ENCODE measurements at places on chromosomes 7 and 10. TPM values are rescaled to one million over a fixed set of nuclear protein-coding genes. Genes with fewer than 3 reads are reported as not detected.

DNA sequence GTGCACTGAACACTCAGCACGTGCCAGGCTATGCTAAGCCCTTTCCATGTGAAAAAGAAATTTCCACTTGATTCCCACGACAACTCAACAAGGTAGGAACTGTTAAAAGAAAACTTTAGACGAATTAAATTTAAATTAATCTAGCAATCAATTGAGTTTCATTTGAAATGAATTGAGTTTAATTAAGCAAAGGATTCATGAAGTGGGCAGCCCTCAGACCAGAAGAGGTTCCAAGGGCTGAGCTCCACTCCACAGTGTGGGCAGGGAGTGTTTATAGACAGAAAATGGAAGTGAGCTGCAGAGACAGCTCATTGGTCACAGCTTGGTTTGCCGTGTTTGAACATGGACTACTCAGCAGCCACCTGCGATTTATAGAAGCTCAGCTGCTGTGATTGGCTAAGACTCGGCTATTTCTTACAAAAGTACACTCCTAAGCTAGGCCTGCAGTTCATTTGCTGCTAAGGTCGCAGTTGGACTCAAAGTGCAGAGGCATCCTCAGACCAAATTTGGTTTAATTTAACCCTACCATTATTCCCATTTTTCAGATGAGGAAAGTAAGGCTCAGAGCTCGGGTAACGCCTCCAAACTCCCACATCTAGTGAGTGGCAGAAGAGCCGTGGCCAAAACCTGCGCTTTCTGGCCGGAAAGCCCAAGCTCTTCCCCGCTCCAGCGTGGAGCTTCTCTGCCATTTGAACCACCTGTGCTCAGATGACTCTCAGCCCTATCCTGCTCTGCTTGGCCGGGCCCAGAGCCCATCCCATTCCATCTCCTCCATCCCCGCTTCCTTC is 24.9 kb downstream of the CALML3 start:
- no peak overlapping the region for H3K27ac ChIP-seq
- no peaks in the 10 kb centered on the region for H3K36me3 ChIP-seq
- peaks cover 4% of the 10 kb centered on the region for H3K27me3 ChIP-seq
- H3K4me1 ChIP-seq: peaks cover 10% of the 10 kb centered on the region
- DNase-seq: no peak

DNA sequence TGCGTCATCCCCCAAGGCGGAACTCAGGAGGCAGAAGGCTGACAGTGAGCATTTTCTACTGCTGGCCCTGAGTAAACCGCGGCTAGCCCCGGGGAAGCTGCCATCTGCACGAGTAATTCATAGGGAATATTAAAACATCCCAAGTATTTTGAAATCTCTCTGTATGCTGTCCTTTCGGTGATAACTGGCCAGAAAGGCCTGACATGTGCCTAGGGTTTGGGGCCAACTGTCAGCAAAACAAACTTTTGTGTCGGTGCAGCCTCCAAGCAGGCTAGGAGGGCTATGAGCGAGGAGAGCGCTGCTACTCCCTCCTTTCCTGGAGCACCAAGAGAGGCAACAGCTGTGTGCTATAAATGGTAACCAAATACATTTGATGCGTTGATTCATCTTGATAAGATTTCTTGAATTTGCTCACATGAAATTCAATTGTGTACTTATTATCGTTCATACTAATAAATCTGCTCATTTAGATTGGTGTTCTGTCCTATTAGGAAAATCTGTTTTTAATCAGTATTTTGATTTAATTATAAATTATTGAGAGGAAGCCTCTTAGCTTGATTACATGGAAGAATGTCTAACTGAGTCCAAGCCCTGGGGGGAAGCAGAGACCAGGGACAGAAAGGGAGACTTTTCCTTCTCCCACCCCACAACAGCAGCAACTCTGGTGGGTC is 124.4 kb upstream of the NPS start:
- no peaks in the 10 kb centered on the region for H3K27me3 ChIP-seq
- no peak overlapping the region for H3K27ac ChIP-seq
- H3K4me1 ChIP-seq: no peaks in the 10 kb centered on the region
- no peak for DNase-seq
- no peaks in the 10 kb centered on the region for H3K36me3 ChIP-seq
- no peak overlapping the region for H3K4me3 ChIP-seq

GRCh38 chr7:123492485-123492884 is 41.9 kb downstream of the IQUB start:
- peaks cover 2% of the 10 kb centered on the region for H3K4me1 ChIP-seq
- H3K27me3 ChIP-seq: peaks cover 8% of the 10 kb centered on the region
- no peaks in the 10 kb centered on the region for H3K36me3 ChIP-seq
- no peak overlapping the region for H3K27ac ChIP-seq
- no peak for DNase-seq
- no peak overlapping the region for H3K4me3 ChIP-seq

- H3K27me3 ChIP-seq: no peaks in the 10 kb centered on the region
- no peak overlapping the region for H3K27ac ChIP-seq
- H3K4me3 ChIP-seq: no peak overlapping the region
Observed at GRCh38 chr10:89263091-89263490, 11.5 kb upstream of the LIPA start.

DNA sequence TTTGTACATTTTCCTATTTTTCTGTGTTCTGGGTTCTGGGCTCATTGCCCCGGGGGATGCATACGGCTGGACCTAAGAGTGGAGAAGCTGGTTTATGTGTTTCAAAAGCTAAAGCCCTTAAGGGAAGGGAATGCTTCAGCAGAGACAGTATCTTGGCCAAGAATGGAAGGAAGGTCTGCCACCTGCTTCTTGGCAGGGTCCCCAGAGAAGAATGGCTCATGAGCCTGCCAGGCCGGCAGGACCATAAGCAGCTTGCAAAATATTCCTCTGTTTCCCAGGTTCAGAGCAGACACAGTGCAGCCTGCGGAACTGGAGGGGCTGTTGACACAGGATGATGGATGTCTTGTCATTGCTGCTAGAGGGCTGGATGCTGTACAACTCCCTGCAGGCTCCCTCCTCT is 7.8 kb upstream of the ABHD11 start:
- H3K4me3 ChIP-seq: no peak overlapping the region
- no peak overlapping the region for H3K27ac ChIP-seq
- peaks cover 3% of the 10 kb centered on the region for H3K27me3 ChIP-seq
- no peaks in the 10 kb centered on the region for H3K36me3 ChIP-seq
- H3K4me1 ChIP-seq: peaks cover 4% of the 10 kb centered on the region

Gene HECW1
- not detected for total RNA-seq

DNA sequence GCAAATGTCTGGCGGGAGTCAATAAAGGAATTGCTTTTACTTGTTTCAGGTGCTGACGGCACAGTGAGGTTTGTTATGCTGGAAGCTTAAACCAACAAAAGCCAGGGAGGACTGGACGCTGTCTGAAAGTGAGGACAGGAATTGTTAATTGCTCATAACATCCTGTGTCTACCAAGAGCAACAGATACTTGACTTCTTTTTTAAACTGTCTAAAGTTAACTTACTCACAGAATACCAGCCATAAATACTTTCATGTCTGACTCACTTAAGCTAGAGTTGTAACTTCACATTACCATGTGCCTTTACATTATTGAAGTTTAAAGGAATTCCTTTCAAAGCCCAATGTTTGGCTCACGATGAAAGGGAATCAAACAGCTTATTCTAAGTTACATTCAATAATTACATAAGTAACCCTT is 252.7 kb upstream of the SHH start:
- no peak for DNase-seq
- H3K36me3 ChIP-seq: no peaks in the 10 kb centered on the region
- H3K27me3 ChIP-seq: no peaks in the 10 kb centered on the region
- no peak overlapping the region for H3K27ac ChIP-seq
- no peaks in the 10 kb centered on the region for H3K4me1 ChIP-seq

DNA sequence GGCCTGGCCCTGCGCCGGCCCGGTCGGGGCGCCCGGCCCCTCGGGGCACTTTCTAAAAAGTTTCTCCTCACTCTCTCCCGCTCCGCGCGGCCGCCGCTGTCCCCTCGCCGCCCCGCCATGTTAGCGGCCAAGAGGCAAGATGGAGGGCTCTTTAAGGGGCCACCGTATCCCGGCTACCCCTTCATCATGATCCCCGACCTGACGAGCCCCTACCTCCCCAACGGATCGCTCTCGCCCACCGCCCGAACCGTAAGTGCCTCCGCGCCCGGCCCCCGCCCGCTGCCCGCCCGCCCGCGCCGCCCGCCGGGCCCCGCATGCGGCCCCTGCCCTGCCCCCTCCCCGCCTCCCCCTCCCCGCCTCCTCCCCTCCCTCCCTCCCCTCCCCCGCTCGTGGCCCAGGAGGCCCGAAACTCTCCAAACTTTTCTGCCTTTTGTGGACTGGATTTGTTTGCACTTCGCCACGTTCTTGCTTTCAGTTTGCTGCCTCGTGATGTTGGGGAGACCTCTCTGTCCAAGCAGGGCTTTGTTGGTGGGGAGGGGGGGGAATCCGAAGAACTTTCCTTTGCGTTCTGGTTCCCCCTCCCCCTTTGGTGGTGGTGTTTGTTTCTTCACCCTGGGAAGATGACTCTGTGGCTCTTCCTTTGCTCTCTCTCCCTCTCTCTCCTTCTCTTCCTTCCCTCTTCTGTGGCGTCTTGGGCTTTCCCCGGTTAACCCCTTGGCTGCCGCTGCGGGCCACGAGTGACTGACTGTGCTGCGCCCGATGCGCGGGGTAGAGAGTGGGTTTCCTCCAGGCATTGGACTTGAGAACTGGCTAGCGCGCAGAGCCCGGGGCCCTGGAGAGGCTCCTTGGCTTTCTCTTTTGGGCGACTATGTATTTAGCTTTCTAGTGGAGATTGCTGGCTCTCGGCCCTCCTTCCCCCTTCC is 1.6 kb downstream of the TCF7L2 start:
- DNase-seq: peak; percentile 24
- no peak overlapping the region for H3K27ac ChIP-seq
- H3K4me3 ChIP-seq: peak overlapping the region; percentile 90
- no peaks in the 10 kb centered on the region for H3K36me3 ChIP-seq
- H3K27me3 ChIP-seq: peaks cover 56% of the 10 kb centered on the region

- H3K27me3 ChIP-seq: no peaks in the 10 kb centered on the region
- DNase-seq: no peak
- H3K36me3 ChIP-seq: no peaks in the 10 kb centered on the region
- no peak overlapping the region for H3K27ac ChIP-seq
- H3K4me3 ChIP-seq: no peak overlapping the region
- H3K4me1 ChIP-seq: no peaks in the 10 kb centered on the region
Observed at GRCh38 chr10:18321371-18321770, 181.1 kb downstream of the CACNB2 start.

GRCh38 chr10:70499836-70500167 is 21.2 kb downstream of the PALD1 start:
- no peaks in the 10 kb centered on the region for H3K27me3 ChIP-seq
- H3K4me1 ChIP-seq: peaks cover 47% of the 10 kb centered on the region
- DNase-seq: no peak
- H3K4me3 ChIP-seq: no peak overlapping the region

GRCh38 chr7:26618898-26619297 is 245.5 kb downstream of the SKAP2 start:
- H3K36me3 ChIP-seq: peaks cover 3% of the 10 kb centered on the region
- no peaks in the 10 kb centered on the region for H3K4me1 ChIP-seq
- H3K4me3 ChIP-seq: no peak overlapping the region
- no peaks in the 10 kb centered on the region for H3K27me3 ChIP-seq

GRCh38 chr10:47060356-47060755 is 149.1 kb downstream of the PTPN20 start:
- no peak overlapping the region for H3K4me3 ChIP-seq
- no peak for DNase-seq
- no peaks in the 10 kb centered on the region for H3K36me3 ChIP-seq
- H3K27me3 ChIP-seq: no peaks in the 10 kb centered on the region
- no peaks in the 10 kb centered on the region for H3K4me1 ChIP-seq

GRCh38 chr7:6316226-6316625 is 43.8 kb upstream of the CYTH3 start:
- no peak overlapping the region for H3K27ac ChIP-seq
- H3K4me3 ChIP-seq: no peak overlapping the region
- no peaks in the 10 kb centered on the region for H3K27me3 ChIP-seq
- peaks cover 8% of the 10 kb centered on the region for H3K4me1 ChIP-seq

- no peak overlapping the region for H3K27ac ChIP-seq
- H3K4me1 ChIP-seq: no peaks in the 10 kb centered on the region
- DNase-seq: no peak
- no peak overlapping the region for H3K4me3 ChIP-seq
- no peaks in the 10 kb centered on the region for H3K36me3 ChIP-seq
Observed at GRCh38 chr7:13920053-13920697, 69.3 kb downstream of the ETV1 start.

Gene LAMB1
- total RNA-seq: not detected

Gene ADIRF
- 7.9 TPM for total RNA-seq

GRCh38 chr7:140276001-140276400 is 99.2 kb upstream of the KDM7A start:
- peaks cover 5% of the 10 kb centered on the region for H3K27me3 ChIP-seq
- H3K4me3 ChIP-seq: no peak overlapping the region
- no peaks in the 10 kb centered on the region for H3K4me1 ChIP-seq
- H3K36me3 ChIP-seq: no peaks in the 10 kb centered on the region

DNA sequence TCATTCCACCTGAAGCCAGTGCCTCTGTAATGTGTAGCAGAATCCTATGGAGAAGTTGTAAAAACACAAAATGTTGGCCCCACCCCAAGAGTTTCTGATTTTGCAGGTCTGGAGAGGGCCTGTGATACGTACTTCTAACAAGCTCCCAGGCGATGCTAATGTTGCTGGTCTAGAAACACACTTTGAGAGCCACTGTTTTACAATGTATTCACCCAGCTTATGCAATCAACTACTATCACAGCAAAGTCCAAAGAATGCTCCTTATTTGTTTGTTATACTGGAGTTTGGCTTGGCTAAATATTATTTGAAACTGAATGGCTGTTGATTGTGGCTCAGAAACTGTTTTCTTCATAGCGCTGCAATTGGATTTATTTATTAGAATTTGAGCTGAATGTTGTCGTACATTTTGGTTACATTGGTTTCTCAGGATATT is 44.3 kb downstream of the DNAJB9 start:
- H3K4me1 ChIP-seq: no peaks in the 10 kb centered on the region
- H3K27me3 ChIP-seq: peaks cover 2% of the 10 kb centered on the region
- no peak for DNase-seq
- H3K4me3 ChIP-seq: no peak overlapping the region
- H3K36me3 ChIP-seq: no peaks in the 10 kb centered on the region

- no peak overlapping the region for H3K27ac ChIP-seq
- no peaks in the 10 kb centered on the region for H3K4me1 ChIP-seq
- H3K36me3 ChIP-seq: no peaks in the 10 kb centered on the region
- peaks cover 2% of the 10 kb centered on the region for H3K27me3 ChIP-seq
- no peak for DNase-seq
Observed at GRCh38 chr10:76032700-76033039, 601.2 kb downstream of the LRMDA start.

Gene MMD2
- not detected for total RNA-seq

- H3K4me1 ChIP-seq: no peaks in the 10 kb centered on the region
- no peaks in the 10 kb centered on the region for H3K36me3 ChIP-seq
- no peaks in the 10 kb centered on the region for H3K27me3 ChIP-seq
Observed at GRCh38 chr7:88387368-88387767, 80.7 kb upstream of the STEAP4 start.

Gene FAM25G
- not detected for total RNA-seq

Gene ATP6V0E2
- total RNA-seq: 10.4 TPM

Gene LEP
- total RNA-seq: not detected

Data from activated B cell treated with CpG ODN at 0.5 μM for 24 hours (primary cell).